ENCODE measurements at places on chromosomes 4 and X. TPM values are rescaled to one million over a fixed set of nuclear protein-coding genes. Genes with fewer than 3 reads are reported as not detected.

GRCh38 chrX:144732588-144732987 is 514.7 kb upstream of the SPANXN1 start:
- DNase-seq: no peak

DNA sequence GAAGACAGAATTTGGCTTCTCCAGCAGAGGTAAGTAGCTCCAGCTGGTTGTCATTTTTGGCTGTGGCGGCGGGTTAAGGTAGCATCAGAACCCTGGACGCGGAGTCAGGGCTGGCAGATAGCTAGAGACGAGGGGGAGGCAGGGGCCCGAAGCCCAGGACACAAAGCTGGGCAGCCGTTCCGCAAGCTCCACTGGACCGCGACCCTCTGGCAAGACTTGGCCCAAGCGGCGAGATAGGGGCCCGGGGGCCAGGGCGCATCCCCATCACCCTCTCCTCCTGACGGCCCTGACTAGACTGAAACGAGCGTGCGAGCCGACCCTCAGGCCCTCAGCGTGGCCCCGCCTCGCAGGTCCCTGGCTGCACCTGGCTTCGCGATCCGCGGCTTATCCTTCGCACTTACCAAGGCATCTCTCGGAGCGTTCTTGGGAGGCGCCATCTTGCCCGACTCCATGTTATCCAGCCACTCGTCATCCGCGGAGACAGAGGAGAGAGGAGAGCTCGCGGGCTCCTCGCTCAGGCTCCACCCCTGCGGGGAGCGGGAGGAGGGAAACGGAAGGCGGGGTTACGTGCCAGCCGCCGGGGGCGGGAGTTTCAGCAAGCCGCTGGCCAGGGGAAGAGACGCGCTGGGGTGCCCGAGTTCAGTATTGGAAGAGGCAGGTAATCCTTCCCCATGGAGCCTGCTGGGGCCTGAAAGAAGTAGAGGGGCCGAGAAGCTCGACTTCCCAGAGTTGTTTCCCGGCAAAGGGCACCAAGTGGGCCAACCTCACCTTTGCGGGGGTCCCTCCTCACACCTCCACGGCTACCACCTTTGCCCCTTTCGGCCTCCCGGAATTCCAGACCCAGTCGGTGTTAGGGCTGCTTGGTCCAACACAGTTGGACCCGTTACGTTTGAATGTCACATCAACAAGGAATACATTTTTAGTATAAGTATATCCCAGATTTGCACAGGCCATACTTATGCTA is at the start of gene TAF9B:
TSS of gene TAF9B (minus strand) at position 491 of the 964 bp plus-strand sequence. CDS start at position 452, 39 bp downstream.
- peak; percentile 89 for DNase-seq

GRCh38 chrX:29627833-29628232 is 587.5 kb upstream of the MAGEB2 start:
- DNase-seq: no peak

- no peak for DNase-seq
These were observed 58.3 kb downstream of the ZFX start for GRCh38 chrX:24207826-24208225.

GRCh38 chrX:57821703-57822387 is 88.4 kb downstream of the ZXDA start:
- peak; percentile 37 for DNase-seq

GRCh38 chr4:55902677-55903076 is 46.1 kb upstream of the CEP135 start:
- no peak for DNase-seq

DNA sequence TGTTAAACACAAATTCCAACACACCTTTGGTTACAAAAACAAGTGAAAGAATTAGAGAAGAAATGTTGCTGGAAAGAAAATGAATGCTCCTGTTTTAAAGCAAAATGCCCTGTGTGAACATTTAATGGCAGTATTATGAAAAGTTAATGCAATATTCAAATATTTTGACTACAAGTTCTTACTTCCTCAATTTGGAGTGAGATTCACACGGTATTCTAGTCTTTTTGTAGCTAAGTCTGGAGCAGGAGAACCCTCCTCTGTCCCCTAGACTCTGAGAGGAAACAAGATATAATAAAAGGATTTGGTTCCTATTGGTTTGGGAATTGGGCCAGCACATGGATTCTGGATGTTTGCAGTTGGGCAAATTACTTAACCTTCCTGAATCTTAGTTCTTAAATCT is 12.7 kb downstream of the MAD2L1 start:
- no peak for DNase-seq

GRCh38 chr4:8705161-8706145 is 112.9 kb downstream of the CPZ start:
- no peak for DNase-seq

GRCh38 chr4:173289353-173289727 is 44.8 kb downstream of the HMGB2 start:
- no peak for DNase-seq

DNA sequence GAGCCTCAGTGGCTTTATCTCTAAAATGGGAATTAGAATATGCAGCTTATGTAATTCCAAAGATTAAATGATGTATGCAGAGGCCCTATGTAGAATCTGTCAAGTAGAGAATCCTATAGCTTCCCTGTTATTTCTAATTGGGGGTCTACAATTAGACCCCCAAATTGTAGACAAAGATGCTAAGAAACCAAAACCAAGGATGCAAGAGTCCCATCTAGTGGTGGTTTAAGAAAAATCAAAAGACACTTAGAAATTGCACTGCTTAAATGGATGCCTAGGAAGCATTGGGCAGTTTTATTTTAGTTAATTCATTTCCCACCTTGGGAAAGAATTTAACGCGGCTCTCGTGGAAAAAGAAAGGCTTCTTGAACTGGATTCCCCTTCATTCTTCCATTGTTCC is 115.2 kb downstream of the GABRA2 start:
- no peak for DNase-seq

- DNase-seq: no peak
These were observed 5.1 kb upstream of the SLC25A6 start for GRCh38 chrX:1397001-1397400.

- DNase-seq: no peak
These were observed 103.1 kb upstream of the GPRIN3 start for GRCh38 chr4:89410687-89411086.

GRCh38 chrX:18616688-18617406 is 55.1 kb downstream of the RS1 start:
- no peak for DNase-seq

- no peak for DNase-seq
These were observed 34.6 kb downstream of the RTL5 start for GRCh38 chrX:72097098-72097497.

GRCh38 chr4:156201050-156201449 is 247.4 kb upstream of the CTSO start:
- DNase-seq: no peak

DNA sequence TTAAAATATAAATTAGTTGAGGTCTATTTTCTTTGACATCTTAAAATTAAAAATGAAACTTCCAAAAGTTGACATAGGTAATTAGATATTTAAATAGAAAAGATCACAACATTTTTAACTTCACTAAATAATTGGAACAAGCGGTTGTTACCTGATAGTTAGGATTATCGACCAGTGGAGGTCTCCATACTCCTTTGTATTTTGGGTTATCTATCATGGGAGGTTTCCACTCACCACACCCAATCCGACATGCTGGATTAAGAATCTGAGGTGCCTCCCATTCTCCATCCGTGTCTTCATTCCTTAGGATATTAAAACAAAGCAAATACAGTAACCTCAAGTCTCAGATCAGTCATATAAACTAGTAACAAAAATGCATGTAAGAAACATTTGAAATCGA is 22.2 kb downstream of the SCOC start:
- no peak for DNase-seq

YY2 gene
- 0.71 TPM for polyA plus RNA-seq

AMBN gene
- polyA plus RNA-seq: not detected

BMPR1B gene
- polyA plus RNA-seq: not detected

COL25A1 gene
- 0.55 TPM for polyA plus RNA-seq

MAGIX gene
- polyA plus RNA-seq: 0.94 TPM

MTCP1 gene
- 44.1 TPM for polyA plus RNA-seq

SPANXB1 gene
- polyA plus RNA-seq: not detected
